ENCODE measurements at places on chromosomes 7 and 10.

DNA sequence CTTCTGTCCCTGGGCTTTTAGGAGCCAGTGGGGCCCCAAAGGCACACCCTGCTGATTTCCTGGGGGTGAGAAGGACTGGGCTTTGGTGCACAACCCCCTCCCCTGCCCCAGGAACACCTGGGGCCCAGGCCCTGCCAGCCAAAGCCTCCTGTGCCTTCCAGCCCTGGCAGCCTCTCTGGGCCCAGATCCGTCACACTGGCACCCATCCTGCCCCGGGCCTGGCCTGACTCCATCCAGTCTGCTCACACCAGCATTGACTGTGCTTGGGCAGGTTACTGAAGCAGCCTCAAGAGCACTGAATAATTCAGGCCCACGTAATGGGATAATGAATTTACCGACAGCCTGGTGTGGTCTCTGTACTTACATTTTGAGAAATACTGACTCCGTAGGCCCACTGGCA lies 12.0 kb upstream of the COMTD1 start:
- no peak for DNase-seq

DNA sequence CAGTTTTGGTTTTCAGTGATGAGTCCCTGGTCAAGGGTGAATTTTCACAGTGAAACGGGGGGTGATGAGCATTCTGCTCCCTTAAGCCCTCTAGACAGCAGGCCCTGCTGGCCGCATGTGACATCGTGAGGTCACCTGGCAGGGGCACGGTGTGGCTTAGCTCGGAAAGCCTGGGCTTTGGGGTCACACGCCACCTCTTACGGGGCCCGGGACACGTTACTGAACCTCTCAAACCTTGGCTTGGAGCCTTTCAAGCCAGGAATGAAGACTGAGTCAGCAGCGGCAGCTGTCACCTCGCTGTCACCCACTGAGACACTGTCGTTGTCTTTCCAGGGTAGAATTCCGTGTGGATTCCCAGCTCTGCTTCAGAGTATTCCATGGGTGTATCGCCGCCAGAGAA lies 4.1 kb downstream of the GET4 start:
- no peak for DNase-seq

GRCh38 chr10:116721547-116722392 lies 20.6 kb downstream of the HSPA12A start:
- no peak for DNase-seq

GRCh38 chr10:66190413-66190812 lies 735.4 kb upstream of the LRRTM3 start:
- no peak for DNase-seq

GRCh38 chr10:114526126-114526503 lies 121.8 kb upstream of the AFAP1L2 start:
- no peak for DNase-seq

DNA sequence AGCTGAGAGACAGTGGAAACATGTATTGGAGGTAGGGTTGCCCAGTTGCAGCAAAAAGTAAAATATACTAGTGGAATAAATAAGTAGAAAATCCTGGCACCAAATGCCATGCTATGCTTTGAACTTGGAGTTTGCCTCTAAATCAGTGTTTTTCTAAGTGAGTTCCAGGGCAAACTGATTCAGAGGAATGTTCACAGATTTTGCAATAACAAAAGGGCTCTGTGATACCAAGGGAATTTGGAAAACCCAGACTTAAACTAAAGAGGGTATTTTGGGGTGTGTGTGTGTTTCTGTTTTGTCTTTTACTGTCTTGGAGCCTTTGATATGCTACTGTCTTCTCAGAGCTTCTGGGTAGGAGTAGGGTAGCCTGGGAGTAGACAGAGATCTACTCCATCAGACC lies 39.9 kb downstream of the SLC26A4 start:
- DNase-seq, result no peak

DNA sequence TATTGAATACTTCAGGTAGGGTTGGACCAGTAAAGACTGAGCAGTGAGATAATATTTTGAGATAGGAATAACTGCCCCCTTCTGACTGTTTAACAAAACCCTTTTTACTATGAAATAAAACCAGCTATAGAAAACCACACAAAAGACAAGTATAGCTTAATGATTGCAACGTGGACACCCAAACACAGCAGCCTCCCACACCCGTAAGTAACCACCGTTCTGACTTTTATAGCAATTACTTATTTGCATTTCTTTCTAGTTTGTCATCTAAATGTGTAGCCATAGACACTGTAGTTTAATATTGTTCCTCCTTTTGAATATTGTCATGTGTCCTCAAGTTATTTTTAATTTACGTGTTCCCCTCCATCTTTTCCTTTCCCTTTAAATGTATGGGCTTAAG lies 42.9 kb upstream of the SYPL1 start:
- DNase-seq, result no peak

DNA sequence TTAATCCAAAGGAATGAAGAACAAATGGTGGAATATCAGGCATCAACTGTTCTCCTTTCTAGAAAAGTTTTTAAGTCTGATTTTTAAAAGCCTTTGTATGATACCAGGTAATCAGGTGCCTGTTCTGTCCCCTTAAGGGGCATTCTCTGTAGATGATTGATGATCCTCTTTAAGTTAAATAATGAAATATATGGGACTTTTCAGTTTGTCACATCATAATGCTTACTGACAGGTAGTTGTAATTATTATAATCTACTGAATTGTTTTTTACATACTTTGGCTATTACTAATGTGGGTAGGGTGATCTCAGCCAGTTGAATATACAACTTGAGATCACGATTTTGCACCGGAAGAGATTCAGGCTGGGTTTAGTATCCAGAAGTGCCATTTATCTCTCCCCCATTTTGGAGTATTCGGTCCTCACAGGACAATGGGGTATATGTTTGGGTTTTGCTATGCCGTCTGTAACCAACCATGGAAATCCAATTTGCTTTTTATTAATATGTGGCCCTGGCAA lies 330.2 kb downstream of the BICC1 start:
- DNase-seq, result no peak

- no peak for DNase-seq
Measured at GRCh38 chr10:87886635-87887034, 23.2 kb downstream of the PTEN start.

DNA sequence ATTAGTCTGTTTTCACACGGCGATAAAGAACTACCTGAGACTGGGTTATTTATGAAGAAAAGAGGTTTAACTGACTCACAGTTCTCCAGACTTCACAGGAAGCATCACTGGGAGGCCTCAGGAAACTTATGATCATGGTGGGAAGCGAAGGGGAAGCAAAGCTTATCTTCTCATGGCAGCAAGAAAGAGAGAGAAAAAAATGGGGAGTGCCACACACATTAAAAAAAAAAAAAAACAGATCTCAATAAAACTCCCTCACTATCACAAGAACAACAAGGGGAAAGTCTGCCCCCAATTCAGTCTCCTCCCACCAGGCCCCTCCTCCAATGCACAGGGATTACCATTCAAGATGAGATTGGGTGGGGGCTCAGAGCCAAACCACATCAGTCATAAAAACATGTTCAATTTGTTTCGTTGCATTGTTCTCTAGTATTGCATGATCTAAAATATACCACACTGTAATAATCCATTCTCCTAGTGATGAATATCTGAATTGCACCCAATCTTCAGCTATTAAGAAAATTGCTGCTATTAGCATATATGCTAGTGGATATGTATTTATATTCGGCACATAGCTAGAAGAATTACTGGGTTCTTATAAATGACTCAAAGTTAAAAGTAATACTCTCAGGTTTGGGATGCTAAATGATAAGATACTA lies 328.9 kb upstream of the KCND2 start:
- no peak for DNase-seq

DNA sequence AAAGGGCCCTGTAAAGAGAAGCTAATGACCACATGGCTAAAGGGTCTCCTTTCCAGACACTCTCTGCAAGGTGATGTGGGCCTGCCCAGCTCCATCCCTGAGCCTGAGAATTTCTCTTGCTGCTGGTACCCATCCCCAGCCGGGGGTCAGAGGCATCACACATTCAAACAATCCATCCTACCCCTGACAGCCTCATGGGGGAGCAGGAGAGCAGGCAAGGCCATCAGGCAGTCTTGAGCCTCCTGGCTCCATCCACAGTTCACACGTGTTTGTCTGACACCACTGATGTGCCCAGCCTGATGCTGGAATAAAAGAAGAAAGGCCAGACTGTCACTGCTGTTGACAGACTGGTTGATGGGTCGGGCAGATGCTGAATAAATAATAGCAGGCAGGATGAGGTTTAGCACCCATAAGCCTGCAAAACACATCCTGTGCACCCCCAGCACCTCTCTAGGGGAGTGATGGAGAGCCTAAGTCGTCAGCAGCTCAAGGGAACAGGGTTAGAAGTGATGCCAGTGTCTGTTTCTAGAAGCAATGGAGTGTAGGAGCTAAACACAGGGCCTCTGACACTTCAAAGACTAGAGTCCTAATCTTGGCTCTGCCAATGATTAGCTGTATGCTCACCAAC lies 43.5 kb downstream of the TLL2 start:
- DNase-seq, result no peak

Data from NCI-H2107 (cell line).